ENCODE measurements at places on chromosomes 5 and 9.

GRCh38 chr5:150535611-150536010 is 27.7 kb downstream of the NDST1 start:
- no peak for DNase-seq

DNA sequence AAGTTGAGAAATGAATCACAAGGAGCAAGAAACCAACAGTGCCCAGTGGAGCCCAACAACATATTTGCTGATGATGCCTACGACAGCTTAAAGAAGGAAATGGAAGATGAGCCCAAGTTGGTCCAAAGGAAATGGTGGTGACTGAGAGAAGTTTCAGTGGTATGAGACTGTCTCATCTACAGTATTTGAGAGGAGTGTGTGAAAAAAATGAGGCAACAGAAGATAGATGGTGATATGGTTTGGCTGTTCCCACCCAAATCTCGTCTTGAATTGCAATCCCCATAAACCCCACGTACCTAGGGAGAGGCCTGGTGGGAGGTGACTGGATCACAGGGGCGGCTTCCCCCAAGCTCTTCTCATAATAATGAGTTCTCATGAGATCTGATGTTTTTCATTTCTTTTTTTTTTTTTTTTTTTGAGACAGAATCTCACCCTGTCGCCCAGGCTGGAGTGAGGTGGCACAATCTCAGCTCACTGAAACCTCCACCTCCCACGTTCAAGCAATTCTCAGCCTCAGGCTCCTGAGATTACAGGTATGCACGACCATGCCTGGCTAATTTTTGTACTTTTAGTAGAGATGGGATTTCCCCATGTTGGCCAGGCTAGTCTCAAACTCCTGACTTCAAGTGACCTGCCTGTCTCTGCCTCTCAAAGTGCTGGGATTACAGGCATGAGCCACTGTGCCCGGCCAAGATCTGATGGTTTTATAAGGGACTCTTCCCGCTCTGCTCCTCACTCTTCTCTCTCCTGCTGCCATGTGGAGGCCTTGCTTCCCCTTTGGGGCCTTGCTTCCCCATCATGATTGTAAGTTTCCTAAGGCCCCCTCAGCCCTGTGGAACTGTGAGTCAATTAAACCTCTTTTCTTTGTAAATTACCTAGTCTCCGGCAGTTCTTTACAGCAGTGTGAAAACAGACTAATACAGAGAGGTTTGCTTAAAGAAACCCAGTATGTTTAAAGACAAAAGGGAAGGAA is 30.2 kb downstream of the EFCAB9 start:
- no peak for DNase-seq

- DNase-seq, result no peak
These were observed 191.5 kb downstream of the ERCC6L2 start for GRCh38 chr9:96067004-96067403.

DNA sequence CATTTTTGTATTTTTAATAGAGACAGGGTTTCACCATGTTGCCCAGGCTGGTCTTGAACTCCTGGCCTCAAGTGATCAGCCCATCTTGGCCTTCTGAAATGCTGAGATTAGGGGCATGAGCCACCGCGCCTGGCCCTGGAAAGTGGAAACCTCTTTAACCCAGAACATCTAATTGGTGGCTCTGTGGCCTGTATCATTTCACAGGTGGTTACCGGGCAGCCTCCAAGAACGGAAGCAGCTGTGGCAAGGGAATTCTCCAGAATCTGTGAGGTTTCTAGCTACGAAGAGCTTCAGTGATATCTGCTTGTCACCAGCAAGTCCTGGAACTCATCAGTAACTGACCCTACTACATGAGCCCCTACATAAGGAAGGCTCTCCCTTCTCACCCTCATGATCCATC is 194.9 kb downstream of the DCP2 start:
- DNase-seq, result no peak

- DNase-seq, result no peak
These were observed 123.0 kb downstream of the GALNT10 start for GRCh38 chr5:154313360-154314017.

Measured in right forelimb (tissue), 1 donor.